ENCODE measurements at places on chromosomes 4 and X.

GRCh38 chrX:22378296-22378695, 105.6 kb downstream of the CBLL2 start:
- DNase-seq, result no peak

DNA sequence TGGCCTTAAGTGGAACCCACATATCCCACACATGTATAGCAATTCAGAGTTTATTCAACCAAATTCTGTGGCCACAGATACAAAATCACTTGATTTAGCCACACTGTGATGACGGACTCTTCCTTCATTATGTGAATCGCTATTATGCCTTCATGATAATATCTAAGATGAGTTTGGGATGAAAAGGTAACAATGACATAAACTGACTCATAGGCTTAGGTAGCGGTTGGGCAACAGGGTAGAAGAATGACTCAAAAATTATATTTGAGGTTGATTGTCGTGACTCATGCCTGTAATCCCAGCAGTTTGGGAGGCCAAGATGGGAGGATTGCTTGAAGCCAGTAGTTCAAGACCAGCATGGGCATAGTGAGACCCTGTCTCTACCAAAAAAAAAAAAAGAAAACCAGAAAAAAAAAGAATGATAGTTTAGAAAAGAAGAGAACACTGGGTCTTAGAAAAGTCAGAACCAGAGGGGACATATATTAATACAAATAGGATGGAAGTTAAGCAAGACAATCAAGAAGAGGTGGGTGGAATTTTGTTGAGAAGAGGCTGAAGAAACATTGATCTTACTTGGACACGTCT, 70.4 kb upstream of the USP9X start:
- no peak for DNase-seq

DNA sequence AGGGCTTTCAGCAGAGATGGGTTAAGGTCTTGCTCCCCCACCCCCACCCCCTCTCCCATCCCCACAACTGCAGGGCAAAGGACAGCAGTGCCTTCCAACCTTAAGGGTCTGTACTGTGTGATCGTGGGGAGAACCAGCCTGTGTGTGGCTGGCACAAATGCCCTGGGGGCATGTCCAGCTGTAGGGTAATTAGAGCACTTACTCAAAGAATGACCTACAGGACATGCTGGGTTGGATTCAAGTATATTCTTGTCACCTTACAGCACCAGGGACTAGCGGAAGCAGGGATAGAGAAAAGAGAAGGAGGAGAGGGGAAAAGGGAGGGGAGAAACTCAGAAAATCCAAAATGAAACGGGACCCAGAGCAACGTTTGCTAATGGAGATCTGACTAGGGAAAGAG, 191.3 kb upstream of the GATB start:
- no peak for DNase-seq

- no peak for DNase-seq
Measured at GRCh38 chr4:113382704-113383103, 333.3 kb downstream of the ANK2 start.

DNA sequence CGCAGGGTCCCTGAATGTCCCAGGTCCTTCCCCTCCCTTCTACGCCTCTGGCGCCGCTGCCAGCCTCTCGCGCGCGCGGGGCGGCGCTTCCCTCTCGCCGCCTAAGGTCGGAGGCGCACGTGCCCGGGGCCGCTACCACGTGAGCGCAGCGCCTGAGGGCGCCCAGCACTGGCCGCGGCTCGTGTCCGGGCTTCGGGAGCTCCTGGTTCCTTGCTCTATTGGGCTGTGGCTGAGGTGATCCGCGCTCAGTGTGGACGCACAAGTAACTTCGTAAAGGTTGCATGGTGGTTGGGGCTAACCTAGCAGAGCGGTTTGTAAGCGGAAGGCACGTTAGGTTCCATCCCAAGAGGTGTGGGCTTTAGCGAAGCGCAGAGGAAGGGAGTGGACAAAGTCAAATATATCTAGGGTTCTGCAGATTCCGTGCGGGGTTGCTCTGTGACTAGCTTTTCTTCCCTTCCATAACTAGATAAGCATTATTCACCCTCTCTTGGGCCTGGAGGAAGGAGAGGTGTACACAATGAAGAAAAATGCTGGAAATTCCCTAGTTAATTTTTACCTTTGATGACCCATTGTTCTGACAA, 1.8 kb downstream of the TLL1 start:
- no peak for DNase-seq

- no peak for DNase-seq
Measured at GRCh38 chr4:3747581-3747904, 18.6 kb upstream of the ADRA2C start.

- no peak for DNase-seq
Measured at GRCh38 chr4:45370408-45370807, 644.1 kb upstream of the GNPDA2 start.

GRCh38 chr4:76688619-76689144, 209.3 kb downstream of the SOWAHB start:
- peak; percentile 16 for DNase-seq

DNA sequence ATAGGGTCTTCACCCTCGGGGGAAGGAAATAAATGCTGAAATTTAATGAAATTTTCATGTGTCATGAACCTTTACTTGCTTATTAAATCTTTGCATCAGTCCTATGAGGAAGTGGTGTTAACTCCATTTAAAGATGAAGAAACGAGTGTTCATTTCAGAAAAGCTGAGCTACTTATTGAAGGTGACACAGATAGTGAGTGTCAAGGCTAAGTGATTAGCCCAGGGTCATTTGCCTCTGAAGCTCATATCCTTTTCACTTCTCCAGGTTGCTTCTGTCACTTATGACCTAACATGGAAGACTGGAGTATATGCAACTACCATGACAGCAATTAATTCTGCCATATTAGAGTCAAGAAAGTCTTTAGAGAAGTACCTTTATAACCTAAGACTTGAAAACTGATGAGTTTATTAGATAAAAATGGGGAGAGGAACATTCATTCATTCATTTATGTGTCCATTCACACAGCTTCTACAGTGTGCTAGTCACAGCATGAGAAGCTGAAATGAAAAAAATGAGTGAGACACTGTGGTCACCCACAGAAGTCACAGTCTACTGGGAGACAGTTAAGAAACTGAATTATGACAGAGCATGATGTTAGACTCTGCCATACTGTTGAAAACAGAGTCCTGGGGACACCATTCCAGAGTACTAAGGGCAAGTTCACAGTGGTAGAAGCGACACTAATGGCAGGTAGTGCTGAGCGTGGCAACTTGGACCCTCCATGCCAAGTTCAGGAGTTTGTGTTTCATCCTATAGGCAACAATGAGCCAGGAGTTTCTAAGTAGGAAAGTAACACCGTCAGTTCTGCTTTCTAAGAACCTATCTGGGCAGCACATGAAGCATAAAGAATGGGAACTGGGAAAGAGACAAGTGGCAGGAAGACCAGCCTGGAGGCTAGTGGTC, 21.3 kb downstream of the ALPK1 start:
- no peak for DNase-seq

DNA sequence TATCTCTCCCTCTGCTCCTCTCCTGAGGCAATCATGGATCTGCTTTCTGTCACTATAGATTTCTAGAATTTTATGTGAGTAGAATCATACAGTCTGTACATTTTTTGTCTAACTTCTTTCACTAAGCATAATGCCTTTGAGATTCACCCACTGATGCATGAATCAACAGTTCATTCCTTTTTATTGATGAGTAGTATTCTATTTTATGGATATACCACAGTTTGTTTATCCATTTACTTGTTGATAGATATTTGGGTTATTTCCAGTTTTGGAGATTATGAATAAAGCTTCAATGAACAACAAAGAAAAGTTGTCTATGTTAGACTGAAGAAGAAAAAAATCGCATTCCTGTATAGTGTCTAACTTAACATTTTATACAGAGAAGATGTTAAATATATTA, 30.5 kb downstream of the PHKA1 start:
- no peak for DNase-seq

GRCh38 chr4:172962564-172963353, 205.9 kb upstream of the GALNT7 start:
- DNase-seq, result peak; percentile 23

DNA sequence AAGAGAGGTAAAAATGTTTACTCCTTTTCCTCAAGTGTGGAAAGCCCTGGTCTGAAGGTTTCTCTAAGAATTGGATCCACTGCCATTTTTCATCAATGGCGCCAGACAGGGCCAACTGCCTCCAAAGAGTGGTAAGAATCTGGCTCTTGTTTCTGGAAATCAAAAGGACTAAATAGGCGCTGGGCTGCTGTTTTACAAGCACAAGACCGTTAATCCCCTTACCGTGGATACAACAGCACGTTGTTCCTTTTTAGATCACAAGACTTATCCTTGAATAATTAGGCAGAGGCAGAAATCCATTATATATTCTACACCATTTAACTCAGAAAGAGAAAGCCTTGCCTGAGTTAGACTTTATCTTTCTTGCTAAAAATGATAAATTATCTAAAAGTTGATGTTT, 10.6 kb downstream of the CLTRN start:
- DNase-seq, result no peak

GRCh38 chr4:148240241-148240640, 202.0 kb downstream of the NR3C2 start:
- no peak for DNase-seq

DNA sequence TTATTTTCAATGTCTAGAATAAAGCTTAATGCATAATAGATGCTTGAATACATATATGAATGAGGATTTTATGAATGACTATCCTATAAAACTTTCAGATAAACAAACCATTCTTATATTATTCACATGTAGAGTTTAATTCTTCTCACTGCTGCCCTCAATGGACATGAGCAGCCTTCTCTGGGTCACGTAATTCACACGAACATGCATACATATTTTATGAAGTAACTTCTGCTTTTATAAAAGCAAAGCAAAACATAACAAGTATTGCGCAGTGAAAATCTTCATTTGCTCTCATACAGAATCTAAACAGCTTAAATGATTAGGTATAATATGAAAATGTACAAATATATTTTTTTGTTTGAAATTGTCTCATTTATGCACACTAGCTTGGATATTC, 116.7 kb downstream of the TMA16 start:
- no peak for DNase-seq

- no peak for DNase-seq
Measured at GRCh38 chr4:123553279-123553678, 156.7 kb downstream of the SPRY1 start.

GRCh38 chrX:20547611-20548051, 280.9 kb upstream of the RPS6KA3 start:
- no peak for DNase-seq

- no peak for DNase-seq
Measured at GRCh38 chr4:865572-865971, 39.6 kb upstream of the CPLX1 start.

GRCh38 chrX:8297766-8298165, 126.7 kb upstream of the VCX2 start:
- no peak for DNase-seq

- DNase-seq, result no peak
Measured at GRCh38 chr4:36489798-36490197, 208.4 kb downstream of the DTHD1 start.

GRCh38 chr4:2995546-2996265, 32.3 kb downstream of the GRK4 start:
- DNase-seq, result no peak

DNA sequence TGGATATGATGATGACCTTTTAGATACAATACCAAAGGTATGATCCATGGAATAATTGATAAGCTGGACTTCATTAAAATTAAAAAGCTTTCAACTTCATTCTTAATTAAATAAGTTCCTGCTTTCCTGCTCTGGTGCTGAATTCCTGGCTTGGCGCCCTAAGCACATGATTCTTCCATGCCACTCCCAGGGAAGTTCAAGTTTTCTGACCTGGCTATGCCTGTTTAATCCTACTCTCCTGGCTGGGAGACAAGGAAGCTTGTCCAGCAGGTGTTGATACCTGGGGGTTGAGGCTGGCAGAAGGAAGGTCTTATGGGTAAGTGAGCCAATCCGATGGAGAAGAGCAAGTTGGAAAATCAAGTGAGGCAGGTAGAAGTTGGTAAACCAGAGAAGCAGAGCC, 24.3 kb downstream of the XKRX start:
- no peak for DNase-seq

DNA sequence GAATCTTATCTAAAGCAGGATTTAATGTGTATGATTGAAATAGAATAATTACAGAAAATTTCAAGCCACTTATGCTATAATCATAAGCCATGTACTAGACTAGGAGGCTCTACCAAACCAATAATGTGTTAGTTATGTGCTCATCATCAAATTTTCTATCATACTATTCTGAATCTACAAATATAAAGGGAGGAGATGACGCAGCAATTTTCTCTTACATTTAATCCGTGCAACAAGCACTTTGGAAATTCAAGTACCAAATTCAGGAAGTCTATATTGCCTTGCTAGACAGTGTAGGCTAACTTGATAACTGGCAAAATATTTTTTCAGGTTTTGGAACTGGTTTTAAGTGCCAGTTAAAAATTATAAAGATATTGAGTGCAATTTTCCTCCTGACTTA, 283.5 kb downstream of the C4orf33 start:
- DNase-seq, result peak; percentile 2

DNA sequence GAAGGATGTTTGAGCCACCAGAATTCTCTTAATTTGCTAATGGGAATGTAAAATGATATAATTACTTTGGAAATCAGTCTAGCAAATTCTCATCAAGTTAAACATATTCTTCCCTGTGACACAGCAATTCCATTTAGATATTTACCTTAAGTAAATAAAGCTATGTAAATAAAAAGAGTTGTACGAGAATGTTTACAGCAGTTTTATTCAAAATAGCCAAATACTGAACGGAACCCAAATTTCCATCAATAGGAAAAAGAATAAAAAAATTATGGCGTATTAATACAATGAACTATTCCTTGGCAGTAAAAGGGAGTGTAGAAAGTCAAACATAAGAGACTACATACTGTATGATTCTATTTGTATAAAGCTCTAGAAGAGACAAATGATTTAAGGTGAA, 45.8 kb downstream of the CENPE start:
- DNase-seq, result no peak

DNA sequence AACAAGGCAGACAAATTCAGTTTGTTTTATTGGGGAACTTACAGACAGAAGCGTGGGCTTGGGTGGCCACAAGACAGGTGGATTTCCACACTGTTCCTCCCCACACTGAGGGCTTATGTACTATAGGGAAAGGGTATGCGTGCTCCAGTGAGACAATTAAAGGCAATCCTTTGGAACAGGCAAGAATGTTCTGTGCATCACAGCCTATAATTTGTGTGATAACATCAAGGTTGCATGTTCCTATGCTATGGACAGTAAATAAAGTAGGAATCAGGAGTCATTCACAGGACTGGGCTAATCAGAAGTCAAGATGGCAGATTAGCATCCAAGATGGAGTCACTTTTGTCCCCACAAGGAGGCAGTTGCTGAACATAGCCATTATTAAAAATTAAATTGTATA, 84.6 kb upstream of the TRIM2 start:
- DNase-seq, result no peak

GRCh38 chr4:85733798-85734197, 258.8 kb downstream of the ARHGAP24 start:
- no peak for DNase-seq

DNA sequence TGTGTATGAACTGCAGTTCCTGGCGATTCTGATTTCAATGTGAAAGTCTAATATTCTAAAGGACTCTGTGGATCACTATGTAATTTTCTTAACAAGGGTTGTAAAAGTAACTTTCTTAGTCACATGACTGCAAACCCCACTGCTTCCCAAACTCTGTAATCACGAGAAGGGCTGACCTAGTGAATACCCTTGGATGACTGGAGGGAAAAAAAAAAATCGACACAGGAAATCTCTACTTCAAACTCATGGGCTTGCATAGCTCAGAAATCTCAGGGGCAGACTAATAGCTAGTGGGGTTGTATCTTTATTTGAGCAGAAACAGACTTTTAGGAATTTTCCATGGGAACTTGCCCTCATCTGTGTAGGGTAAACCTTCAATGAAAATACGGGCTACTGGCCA, 4.8 kb upstream of the MXRA5 start:
- DNase-seq, result no peak
